ENCODE measurements at places on chromosomes 11 and 22.

GRCh38 chr11:67438158-67438902, 848 bp upstream of the PTPRCAP start:
- DNase-seq = no peak

- DNase-seq = no peak
These were observed 30.5 kb downstream of the CD6 start for GRCh38 chr11:61001931-61002330.

GRCh38 chr11:120517801-120518291, 6.3 kb downstream of the GRIK4 start:
- no peak for DNase-seq

DNA sequence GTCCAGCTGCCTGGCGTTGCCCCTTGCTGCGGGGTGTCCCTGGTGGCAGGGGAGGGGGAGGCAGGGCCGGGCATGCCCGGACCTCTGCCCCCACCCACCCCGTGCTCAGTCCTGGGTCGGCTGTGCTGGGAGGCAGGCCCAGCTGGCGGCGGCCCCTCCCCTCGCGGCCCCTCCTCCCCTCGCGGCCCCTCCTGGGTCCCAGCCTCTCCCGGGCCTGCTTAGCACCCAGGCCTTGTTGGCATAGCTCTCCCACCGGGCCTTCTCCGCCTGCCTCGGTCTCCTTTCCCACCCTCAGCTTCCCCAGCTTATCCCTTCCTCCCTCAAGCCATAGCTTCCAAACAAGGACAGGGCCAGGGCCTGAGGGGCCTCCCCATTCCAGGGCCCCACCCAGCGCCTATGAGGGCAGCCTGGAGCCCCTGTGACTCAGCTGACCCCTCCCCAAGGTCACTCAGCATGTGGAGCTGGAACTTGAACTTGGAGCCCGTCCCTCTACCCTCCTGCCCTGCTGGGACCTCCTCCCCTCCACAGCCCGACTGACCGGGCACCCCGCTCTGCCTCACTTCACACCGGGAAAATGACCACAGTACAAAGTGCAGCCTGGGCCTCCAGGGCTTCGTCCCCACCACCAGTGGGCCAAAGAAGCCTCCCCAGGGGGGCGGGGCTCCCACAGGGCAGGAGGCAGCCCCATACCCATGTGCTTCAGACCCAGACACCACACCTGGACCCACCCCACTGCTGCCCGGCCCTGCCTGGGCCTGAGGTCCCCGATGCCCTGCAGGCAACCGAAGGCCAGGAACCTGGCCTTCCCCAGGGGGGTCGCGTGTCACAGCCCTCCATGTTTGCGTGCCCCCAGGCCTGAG, 1.2 kb downstream of the EPS8L2 start:
- no peak for DNase-seq

DNA sequence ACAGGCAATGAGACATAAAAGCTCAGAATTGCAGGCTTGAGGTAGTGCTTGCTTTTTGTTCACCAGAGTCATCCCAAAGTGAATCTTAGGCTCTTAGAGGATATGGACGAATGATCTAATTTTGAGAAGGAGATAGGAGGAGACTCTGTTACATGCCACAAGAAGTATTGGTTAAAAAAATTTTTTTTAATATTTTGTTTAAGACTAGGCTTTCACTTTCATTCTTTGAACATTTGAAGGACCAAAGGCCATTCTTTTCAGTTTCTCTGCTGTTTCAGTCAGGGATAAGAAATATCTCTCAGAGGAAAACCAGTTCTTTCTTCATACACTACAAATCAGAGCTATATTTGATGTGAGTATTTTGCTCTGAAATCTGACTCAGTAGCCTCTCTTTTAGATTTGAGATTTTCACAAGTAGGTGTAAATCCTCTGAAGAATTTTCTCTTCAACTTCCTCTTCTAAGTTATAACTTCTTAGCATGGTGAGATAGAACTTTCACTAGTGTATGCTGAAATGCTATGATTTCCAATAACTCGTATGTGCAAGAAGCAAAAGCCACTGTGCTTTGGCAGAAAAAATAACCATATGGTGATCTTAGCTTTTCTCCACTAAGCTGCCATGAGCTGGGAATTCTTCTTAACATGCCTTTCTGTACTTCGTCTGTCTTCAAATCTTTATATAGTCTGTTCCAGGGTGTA, 24.1 kb upstream of the FAM181B start:
- no peak for DNase-seq

DNA sequence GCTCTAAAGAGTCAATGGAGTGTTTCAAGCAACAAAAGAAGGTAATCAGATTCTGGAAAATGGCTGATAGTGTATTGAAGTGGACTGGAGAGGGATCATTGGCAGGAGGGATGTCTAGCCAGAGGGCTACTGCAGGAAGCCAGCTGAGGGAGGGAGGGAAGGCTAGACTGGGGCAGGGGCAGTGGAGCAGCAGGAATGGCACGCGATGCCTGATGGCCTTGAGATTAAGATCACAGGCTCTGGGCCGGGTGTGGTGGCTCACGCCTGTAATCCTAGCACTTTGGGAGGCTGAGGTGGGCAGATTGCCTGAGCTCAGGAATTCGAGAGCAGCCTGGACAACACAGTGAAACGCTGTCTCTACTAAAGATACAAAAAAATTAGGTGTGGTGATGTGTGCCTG, 47.5 kb upstream of the PRDM11 start:
- DNase-seq = no peak

GRCh38 chr11:68756171-68756766, 4.9 kb upstream of the TESMIN start:
- no peak for DNase-seq

GRCh38 chr11:42620796-42621195, 691.0 kb upstream of the API5 start:
- DNase-seq = no peak

DNA sequence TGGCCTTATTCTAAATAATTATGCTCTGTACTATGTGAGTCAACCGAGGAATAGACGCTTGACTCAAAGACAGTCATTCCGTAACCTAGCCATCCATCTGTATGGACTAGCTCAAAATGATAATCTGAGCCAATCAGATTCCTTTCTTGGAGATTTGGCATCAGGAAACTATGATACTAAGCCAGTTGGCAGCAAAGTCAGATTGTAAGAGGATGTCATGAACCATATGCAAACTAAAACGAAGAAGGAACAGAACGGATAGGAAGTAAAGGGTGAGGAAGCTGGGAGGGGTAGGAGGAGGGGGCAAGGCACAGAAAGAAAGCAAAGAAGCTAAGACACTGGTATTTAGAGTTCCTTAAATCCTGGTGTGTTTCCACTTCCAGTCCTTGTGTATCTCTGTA, 10.7 kb upstream of the SESN3 start:
- DNase-seq = no peak

GRCh38 chr11:114190630-114191029, 105.6 kb upstream of the NNMT start:
- no peak for DNase-seq

DNA sequence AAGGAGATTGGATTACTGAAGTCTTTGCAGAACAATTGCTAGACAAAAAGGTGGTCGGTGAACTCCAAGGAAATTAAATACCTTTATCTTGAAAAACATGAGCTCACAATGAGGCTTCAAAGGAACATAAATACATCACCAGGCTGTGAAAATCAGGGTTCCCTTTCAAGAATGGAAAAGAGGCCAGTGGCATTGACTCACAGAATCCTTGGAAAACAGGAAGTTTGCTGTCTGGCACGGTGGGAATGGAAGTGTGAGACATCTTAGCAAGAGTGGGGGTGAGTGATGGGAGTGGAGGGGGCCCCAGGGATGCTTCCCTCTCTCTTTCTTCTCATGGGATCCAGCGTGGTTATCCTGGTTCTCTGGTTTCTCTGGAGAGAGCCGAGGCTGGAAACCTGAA, 48.9 kb upstream of the TBCEL start:
- DNase-seq = no peak

GRCh38 chr11:123903932-123904331, 2.0 kb downstream of the OR8D4 start:
- DNase-seq = no peak

- DNase-seq = no peak
These were observed 146.3 kb upstream of the ARHGAP20 start for GRCh38 chr11:110858547-110858921.

- DNase-seq = no peak
These were observed 357.6 kb downstream of the BRD1 start for GRCh38 chr22:49469896-49470740.

GRCh38 chr22:42364604-42365110, 67.5 kb downstream of the NFAM1 start:
- no peak for DNase-seq

DNA sequence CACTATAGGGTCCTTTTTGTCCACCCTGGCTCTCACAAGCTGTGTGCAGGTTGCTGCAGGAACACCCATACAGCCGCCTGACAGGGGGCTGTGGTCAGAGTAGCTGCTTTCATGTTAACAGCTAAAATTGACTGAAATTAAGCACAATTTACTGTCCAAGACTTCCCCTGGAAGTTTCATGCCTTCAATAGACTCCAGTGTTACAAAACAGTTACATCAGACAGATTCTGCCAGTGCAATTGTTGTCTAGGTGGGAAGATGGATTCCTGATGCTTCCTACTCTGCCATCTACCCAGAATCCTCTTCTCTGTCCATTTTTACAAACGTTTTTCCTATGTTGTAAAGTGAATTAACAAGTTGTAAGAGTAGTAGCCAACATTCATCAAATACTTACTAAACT, 5.3 kb upstream of the TSKU start:
- no peak for DNase-seq

DNA sequence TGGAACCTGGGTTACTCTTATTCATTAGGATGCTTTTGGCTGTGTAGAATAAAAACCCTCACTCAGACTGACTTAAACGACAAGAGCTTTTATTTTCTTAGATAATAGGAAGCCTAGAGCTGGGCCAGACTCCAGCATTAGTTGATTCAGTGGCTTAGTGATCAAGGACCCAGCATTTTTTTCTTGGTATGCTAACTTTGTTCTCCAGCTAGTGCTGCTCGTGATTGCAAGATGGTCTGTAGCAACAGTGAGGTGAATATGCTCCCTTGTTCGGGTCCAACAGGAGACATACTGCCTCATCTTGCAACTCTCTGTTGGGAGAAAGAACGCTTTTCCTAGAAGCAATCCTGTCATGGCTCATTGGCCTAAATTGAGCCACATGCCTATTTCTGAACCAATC, 33.4 kb downstream of the INSC start:
- DNase-seq = no peak

- DNase-seq = no peak
These were observed 46.1 kb upstream of the SYN3 start for GRCh38 chr22:33104147-33104854.

GRCh38 chr11:115802641-115803040, 298.4 kb upstream of the CADM1 start:
- DNase-seq = no peak

GRCh38 chr11:19951558-19952115, 208.6 kb downstream of the DBX1 start:
- no peak for DNase-seq

DNA sequence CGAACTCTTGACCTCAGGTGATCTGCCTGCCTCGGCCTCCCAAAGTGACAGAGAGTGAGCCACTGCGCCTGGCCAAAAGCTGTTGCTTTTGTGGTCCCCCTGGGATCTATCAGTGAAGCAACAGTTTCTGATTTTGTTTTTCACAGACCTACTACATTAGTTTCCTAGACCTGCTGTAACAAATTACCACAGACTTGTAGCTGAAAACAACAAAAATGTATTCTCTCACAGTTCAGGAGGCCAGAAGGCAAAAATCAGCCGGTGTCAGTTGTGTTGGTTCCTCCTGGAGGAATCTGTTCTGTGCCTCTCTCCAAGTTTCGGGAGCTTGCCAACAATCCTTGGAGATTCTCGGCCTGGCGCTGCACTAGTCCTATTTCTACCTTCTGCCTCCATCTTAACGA, 8.5 kb upstream of the SLC35C1 start:
- no peak for DNase-seq

- DNase-seq = no peak
These were observed 54.2 kb downstream of the PACSIN2 start for GRCh38 chr22:42960531-42961399.

DNA sequence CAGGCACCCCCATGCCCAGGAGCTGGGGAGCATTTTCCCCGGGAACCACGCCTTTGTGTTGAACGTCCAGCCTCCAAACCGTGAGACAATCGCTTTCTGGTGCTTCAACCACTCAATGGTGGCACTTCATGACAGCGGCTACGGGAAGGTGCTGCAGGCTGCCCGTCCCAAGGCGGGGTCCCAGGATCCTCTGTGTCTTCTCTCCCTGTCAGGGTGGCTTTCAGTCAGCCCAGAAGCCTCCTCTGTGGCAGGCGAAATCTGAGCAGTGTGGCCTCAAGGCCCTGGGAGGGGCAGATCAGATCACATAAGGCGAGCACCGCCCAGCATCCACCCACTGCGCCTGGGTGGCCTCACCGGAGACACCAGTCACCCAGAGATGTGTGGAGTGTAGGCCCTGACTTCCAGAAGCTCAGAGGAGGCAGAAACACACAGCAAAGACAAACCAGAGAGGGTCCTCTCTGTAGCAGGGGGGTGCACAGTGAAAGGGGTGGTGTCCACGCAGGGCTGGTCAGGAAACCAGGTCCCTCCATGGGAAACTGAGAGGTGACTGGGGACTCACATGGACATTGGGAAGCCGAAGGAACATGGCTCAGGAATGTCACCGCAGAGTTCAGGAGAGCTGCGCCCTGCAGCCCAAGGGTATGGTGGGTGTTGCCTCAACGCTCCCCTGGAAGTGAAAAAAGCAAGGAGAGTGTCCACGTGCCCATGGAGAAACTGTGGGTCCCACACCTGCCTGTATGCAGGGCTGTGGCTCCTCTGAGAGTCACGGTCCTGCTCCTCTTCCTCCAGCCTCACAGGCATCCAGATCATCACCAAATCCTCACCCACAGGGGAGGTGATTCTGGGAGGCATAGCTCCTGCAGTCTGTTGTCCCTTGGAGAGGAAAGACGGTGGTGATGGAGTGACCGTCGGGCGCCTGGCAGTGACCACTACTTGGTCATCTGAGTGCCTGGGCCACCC, 1420.7 kb downstream of the TBC1D22A start:
- DNase-seq = no peak

- DNase-seq = no peak
These were observed 403.6 kb downstream of the TBC1D22A start for GRCh38 chr22:47166033-47166404.

- no peak for DNase-seq
These were observed 70.6 kb downstream of the BCR start for GRCh38 chr22:23250785-23251363.

GRCh38 chr22:30238661-30239487, 7.7 kb downstream of the LIF start:
- DNase-seq = no peak

DNA sequence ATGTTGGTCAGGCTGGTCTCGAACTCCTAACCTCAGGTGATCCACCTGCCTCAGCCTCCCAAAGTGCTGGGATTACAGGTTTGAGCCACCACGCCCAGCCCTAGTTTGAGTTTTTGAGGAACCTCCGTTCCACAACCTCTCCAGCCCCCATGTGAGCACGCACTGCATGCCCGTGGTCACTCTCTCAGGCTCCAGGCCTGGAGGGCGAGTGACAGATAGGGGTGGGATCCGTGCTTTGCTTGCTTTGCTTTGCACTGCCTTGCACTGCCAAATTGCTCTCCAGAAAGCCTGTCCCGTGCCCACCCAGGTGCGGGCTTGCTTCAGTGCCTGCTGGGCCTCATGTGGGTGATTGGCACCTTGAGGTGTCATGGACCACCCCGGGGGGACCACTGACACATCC, 29.9 kb downstream of the FGF4 start:
- no peak for DNase-seq
